ENCODE measurements at places on chromosomes 2 and 18.
A peak's percentile ranks its signal among the peaks of the same experiment; 100 is the strongest.

DNA sequence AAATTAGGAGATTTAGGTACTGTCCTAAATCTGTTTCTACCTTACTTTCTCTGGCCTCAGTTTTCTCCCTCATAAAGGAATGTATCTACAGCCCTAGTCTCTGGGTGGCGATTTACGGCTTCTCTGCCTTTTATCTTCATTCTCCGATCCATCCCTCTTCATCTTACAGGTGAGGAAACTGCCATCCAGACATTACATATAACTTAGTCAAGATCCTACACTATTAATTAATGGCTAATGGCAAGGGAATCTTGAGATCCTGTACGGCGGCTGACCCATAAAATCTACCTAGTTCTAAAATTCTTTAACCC is 386 bp upstream of the YIPF4 start:
- peak overlapping the region; percentile 96 for H3K27ac ChIP-seq
- H3K36me3 ChIP-seq = peaks cover 16% of the 10 kb centered on the region
- no peak for DNase-seq
- peaks cover 7% of the 10 kb centered on the region for H3K27me3 ChIP-seq
- peak overlapping the region; percentile 87 for H3K4me3 ChIP-seq
- H3K4me1 ChIP-seq = peaks cover 30% of the 10 kb centered on the region

DNA sequence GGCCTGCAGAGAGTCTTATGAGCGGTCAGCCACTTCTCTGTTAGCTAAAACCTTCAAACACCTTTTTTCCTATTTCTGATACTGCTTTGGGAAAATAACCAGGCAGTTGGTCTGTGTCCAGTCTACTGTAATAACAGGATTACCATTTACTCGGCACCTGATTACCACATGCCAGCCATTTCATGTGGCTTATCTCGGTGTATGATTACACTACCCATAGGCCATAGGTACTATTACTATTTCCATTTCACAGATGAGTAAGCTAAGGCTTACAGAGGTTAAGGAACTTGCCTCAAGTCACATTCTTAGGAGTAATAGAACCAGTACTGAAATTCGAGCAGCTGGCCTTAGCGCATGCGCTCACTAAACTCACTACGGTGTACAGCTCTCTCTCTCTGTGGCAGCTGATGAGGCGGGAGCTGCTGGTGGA is 147.2 kb upstream of the L3MBTL4 start:
- no peak overlapping the region for H3K4me3 ChIP-seq
- no peaks in the 10 kb centered on the region for H3K4me1 ChIP-seq
- no peaks in the 10 kb centered on the region for H3K36me3 ChIP-seq
- H3K27ac ChIP-seq = no peak overlapping the region
- H3K27me3 ChIP-seq = no peaks in the 10 kb centered on the region

DNA sequence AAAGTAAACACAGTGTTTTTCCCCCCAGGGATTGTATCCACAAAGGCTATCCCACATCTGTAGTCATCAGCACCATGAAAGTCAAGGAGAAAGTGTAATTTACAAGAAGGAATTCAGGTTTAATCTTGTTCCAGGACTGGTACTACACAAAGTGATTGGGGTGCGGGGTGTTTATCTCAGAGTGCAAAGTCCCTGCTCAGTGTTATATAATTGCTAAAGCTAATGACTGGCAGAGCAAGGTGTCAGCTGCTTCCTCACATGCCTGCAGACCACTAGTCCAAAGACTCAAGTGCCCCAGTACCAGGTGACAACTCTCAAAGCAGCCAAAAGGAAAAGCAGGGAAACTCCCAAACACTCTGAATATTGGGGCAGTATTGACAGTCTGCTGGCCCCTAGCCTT is 40.4 kb upstream of the PDCL3 start:
- no peak overlapping the region for H3K27ac ChIP-seq
- H3K27me3 ChIP-seq = peaks cover 4% of the 10 kb centered on the region
- H3K36me3 ChIP-seq = no peaks in the 10 kb centered on the region
- no peak overlapping the region for H3K4me3 ChIP-seq
- H3K4me1 ChIP-seq = no peaks in the 10 kb centered on the region

- H3K27ac ChIP-seq = no peak overlapping the region
- H3K36me3 ChIP-seq = no peaks in the 10 kb centered on the region
- H3K4me3 ChIP-seq = no peak overlapping the region
- no peaks in the 10 kb centered on the region for H3K4me1 ChIP-seq
- no peaks in the 10 kb centered on the region for H3K27me3 ChIP-seq
Measured at GRCh38 chr2:138274421-138275291, 226.9 kb upstream of the SPOPL start.

DNA sequence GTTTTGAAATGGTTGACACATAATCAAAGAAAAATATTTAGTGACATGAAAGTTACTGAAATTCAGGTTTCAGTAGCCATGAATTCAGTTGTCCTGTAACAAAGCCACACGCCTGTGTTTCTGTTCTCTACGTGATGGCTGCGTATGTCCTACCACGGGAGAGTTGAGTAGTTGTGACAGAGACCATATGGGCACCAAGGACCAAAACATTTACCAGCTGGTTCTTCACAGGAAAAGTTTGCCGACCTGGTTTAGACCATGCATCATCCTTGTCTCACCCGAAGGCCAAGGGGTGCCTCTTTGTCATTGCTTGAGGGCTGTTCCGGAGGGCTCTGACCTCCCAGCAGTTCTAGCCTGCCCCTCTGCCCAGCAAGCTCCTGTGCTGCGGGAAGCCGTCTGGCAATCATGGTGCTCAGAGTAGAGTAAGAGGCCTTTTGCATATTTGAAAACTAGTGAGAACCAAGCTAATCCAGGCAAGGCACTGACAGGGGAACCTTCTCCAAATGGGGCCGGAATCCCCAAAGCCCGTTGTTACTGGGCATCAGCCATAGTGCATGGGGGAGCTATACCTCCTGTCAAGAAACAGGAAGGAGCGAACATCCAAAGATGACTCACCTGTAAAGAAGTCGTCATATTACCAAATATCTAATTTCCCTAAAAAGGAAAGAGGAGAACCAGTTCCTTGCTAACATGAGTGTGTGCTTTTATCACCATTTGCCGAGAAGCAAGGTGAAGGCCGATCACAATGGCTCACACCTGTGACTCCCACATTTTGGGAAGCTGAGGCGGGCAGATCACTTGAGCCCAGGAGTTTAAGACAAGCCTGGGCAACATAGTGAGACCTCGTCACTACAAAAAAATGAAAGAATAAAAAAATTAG is 92.6 kb upstream of the RAB12 start:
- no peak overlapping the region for H3K4me3 ChIP-seq
- DNase-seq = no peak
- no peaks in the 10 kb centered on the region for H3K36me3 ChIP-seq
- H3K4me1 ChIP-seq = no peaks in the 10 kb centered on the region

DNA sequence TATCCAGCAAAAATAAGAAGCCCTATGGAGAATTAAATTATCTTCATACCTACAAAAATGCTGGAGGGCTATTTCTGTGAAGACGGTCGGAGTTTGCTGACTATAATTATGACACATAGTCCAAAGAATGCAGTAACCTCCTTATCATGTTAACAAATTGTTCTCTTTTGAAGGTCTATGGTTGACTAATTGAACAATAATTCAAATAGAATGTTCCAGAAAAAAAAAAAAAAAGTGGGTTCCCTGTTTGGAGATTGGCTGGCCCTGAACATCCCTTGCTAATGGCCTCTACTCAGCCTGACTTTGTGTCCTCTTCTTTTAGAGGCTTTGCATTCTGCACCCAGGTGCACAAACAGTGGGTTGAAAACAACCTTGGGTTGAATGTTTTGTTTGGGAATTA is 82.8 kb upstream of the CCBE1 start:
- H3K27me3 ChIP-seq = peaks cover 6% of the 10 kb centered on the region
- no peak overlapping the region for H3K4me3 ChIP-seq
- no peak overlapping the region for H3K27ac ChIP-seq
- H3K4me1 ChIP-seq = no peaks in the 10 kb centered on the region
- DNase-seq = no peak
- no peaks in the 10 kb centered on the region for H3K36me3 ChIP-seq

DNA sequence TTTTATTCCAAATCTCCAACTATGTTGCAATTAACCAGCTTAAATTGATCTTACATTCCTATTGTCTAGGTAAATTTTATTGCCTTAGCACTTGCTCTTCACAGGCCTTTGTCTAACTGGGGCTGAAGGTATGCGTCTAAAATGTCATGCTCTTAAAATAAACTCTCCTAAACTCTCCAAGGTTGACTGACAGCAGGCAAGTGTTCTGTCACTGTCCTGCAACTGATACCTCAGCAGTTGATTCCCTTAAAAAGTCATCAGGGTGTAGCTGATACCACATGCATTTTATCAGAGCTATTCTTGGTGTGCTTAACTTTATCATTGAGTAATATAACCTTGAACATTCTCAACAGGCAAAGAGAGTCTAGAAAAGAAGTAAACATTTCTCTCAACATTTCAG is 680 bp downstream of the TTN start:
- no peaks in the 10 kb centered on the region for H3K36me3 ChIP-seq
- no peak overlapping the region for H3K4me3 ChIP-seq
- DNase-seq = no peak

- DNase-seq = no peak
- H3K4me1 ChIP-seq = no peaks in the 10 kb centered on the region
- no peak overlapping the region for H3K4me3 ChIP-seq
- H3K36me3 ChIP-seq = no peaks in the 10 kb centered on the region
Measured at GRCh38 chr2:18966131-18966530, 376.8 kb upstream of the NT5C1B start.

- peaks cover 81% of the 10 kb centered on the region for H3K4me1 ChIP-seq
- H3K36me3 ChIP-seq = peaks cover 4% of the 10 kb centered on the region
- H3K4me3 ChIP-seq = peak overlapping the region; percentile 59
- peaks cover 9% of the 10 kb centered on the region for H3K27me3 ChIP-seq
- DNase-seq = peak; percentile 86
- peak overlapping the region; percentile 84 for H3K27ac ChIP-seq
Measured at GRCh38 chr2:204110338-204110741, 173.8 kb downstream of the ICOS start.

GRCh38 chr2:62895632-62896009 is 155.0 kb upstream of the OTX1 start:
- no peak overlapping the region for H3K4me3 ChIP-seq
- H3K4me1 ChIP-seq = no peaks in the 10 kb centered on the region
- no peaks in the 10 kb centered on the region for H3K36me3 ChIP-seq
- DNase-seq = no peak
- H3K27me3 ChIP-seq = no peaks in the 10 kb centered on the region
- no peak overlapping the region for H3K27ac ChIP-seq

GRCh38 chr2:206311026-206311425 is 36.6 kb downstream of the ZDBF2 start:
- no peak overlapping the region for H3K4me3 ChIP-seq
- no peaks in the 10 kb centered on the region for H3K27me3 ChIP-seq
- DNase-seq = no peak
- no peaks in the 10 kb centered on the region for H3K4me1 ChIP-seq

- no peaks in the 10 kb centered on the region for H3K36me3 ChIP-seq
Measured at GRCh38 chr2:198973181-198973580, 484.6 kb downstream of the SATB2 start.

DNA sequence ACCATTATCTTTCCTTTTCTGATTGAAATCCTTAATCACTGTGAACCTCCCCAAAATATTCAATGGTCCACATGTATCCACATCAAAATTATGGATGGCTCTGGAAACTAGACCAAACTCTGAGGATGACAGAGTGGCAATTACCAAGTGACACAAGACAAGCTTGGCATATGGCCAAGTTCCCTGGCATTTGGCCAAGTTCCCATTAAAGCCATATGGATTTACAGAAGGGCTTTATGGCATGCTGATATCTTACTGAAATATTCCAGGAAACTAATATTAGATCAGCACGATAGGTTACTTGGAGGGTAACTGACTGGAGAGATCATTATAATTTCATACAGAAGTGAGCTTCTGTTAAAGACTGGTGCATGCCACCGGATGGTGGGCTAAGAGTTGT is 21.9 kb upstream of the CERS6 start:
- peaks cover 6% of the 10 kb centered on the region for H3K36me3 ChIP-seq
- no peak for DNase-seq
- H3K27me3 ChIP-seq = peaks cover 13% of the 10 kb centered on the region

DNA sequence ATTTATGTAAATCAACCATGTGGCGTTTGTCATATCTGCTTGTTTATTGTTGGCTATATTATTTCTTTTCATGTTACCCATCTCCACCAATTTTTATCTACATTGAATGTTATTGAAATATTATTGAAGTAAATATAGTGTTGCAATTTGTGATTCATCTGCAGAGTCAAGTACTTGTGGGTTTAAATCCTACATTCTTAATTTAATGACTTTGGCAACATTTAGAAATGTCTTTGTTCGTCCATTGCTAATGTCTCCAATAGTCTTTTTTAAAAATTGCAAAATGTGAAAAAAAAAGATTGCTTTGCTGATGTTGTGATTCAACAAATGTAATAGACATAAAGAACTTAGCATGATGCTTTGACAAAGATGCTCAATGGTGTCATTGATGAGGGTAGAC is 1572.8 kb upstream of the PIK3C3 start:
- H3K4me1 ChIP-seq = no peaks in the 10 kb centered on the region
- H3K36me3 ChIP-seq = no peaks in the 10 kb centered on the region
- H3K27me3 ChIP-seq = no peaks in the 10 kb centered on the region
- no peak overlapping the region for H3K4me3 ChIP-seq
- no peak for DNase-seq
- no peak overlapping the region for H3K27ac ChIP-seq

DNA sequence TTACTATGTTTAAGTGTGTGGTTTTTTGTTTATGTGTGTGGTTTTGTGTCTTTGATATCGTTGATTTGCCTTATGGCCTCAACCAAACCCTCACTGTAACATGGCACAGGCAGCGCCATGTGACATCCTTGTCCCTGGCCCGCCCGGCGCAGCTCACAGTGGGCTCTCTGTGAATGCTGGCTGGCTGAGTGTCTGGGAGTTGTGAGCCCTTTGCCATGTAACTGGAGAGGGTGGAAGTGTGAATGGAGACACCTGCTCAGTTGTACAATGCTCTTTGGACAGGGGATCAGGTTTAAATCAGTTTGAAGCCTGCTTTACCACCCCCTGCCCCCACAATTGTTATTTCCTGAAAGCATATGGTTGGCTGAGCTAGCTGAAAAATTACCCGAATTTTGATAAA is 41.8 kb downstream of the TCF7L1 start:
- H3K27ac ChIP-seq = no peak overlapping the region
- no peak overlapping the region for H3K4me3 ChIP-seq
- H3K4me1 ChIP-seq = peaks cover 11% of the 10 kb centered on the region
